ENCODE measurements at places on chromosomes 5 and 9. TPM values are rescaled to one million over a fixed set of nuclear protein-coding genes. Genes with fewer than 3 reads are reported as not detected.

Gene SOHLH1
- total RNA-seq, result not detected

Gene RNF183
- not detected for total RNA-seq

Gene C5orf58
- 0.58 TPM for total RNA-seq

Gene GPR150
- not detected for total RNA-seq

Gene MAMDC4
- 3.6 TPM for total RNA-seq

Gene SNX30
- 18.1 TPM for total RNA-seq

Gene MELK
- total RNA-seq, result 46.8 TPM

Gene ANKRD20A1
- total RNA-seq, result 1.2 TPM

Gene EIF4E1B
- total RNA-seq, result not detected

Gene MVB12B
- 6.4 TPM for total RNA-seq

Gene SPZ1
- total RNA-seq, result not detected

Gene OCLN
- total RNA-seq, result 0.11 TPM

Gene NRG2
- total RNA-seq, result 8.9 TPM
